Urinary bladder (tissue), 4 donors: ENCODE measurements at places on chromosomes 11 and 22.

DNA sequence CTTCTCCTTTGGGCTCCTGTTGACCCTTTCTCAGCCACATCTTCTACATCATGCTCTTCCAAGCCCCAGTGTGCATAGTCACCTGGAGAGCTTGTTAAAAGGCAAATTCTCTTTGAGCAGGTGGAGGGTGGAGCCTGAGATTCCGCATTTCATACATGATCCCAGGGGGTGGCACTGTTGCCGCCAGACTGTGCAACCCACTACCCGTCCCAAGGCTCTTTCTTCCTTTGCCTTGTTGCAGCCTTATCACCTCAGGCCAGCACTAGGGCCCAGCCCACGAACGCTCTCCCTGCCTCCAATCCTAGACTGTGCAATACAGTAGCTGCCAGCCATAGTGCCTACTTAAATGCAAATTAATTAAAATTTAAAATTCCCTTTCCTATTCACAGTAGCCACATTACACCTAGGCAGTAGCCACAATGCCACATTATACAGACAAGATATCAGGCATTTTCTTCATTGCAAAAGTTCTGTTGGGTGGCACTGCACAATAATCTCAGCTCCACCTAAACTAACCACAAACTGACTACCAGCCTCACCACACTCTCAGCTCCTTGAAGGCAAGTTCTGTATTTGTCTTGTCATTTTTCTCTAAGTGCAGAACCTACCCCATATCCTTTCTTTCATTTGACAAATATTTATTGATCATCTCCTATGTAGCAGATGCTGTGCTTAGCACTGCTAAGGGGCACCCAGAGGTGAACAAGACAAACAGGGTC lies 4.6 kb upstream of the KCNJ5 start:
- no peak for DNase-seq

DNA sequence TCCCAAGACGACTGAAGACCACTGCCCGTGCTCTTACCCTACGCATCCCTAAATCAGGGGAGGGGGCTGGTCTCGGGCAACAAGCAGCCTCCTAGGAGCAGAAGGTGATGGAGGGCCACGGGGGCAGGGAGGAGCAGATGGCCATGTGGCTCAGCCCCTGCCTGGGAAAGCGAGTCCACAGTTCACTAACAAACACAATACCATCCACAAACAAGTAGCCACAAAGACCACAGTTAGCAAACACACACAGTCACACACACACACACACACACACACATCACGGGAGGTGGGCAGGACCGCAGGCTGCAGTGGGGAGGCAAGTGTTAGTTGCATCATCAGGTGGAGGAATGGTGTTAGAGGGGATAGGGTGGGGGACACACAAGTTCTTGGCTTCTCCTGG lies 13.2 kb upstream of the FXYD2 start:
- no peak for DNase-seq

DNA sequence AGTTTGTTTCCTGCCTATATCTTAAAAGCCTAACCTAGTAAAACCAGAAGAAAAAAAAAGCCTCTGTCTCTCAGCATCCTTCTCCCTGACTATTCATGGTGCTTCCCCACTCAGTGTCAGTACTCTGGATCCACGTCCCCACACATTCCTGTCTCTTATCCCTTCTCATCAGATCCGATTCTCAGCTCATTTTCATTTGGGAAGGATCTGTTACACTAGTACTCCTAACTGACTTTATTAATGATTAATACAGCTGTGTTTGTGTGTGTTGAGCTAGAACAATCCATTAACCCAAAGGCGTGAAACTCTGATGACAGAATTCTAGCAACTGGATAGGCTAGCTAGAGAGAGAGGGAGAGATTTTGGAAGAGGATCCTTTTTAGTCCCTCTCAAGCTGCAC lies 1.5 kb downstream of the PRRG4 start:
- no peak for DNase-seq

- no peak for DNase-seq
Observed at GRCh38 chr11:91011503-91011902, 788.7 kb upstream of the CHORDC1 start.

DNA sequence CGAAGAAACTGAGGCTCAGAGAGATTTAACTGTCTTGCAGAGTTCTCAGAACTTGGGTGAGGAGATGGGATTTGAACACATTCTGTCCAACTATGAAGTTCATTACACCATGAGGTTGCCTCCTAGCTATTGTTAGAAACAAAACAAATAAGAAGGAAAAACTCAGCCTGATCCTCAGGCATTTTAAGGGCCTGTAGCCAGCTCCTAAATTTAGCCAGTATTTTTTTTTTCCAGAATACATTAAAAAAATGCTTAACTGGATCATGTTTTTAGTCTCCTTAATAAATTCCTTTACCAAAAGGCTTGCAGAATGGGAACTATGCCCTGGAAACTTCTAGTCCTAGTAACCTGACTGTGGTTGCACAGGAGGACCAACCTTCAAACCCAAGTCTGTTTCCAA lies 212.0 kb downstream of the CSNK2A3 start:
- DNase-seq: no peak

GRCh38 chr22:31631436-31631835 lies 30.6 kb downstream of the PISD start:
- DNase-seq: no peak

DNA sequence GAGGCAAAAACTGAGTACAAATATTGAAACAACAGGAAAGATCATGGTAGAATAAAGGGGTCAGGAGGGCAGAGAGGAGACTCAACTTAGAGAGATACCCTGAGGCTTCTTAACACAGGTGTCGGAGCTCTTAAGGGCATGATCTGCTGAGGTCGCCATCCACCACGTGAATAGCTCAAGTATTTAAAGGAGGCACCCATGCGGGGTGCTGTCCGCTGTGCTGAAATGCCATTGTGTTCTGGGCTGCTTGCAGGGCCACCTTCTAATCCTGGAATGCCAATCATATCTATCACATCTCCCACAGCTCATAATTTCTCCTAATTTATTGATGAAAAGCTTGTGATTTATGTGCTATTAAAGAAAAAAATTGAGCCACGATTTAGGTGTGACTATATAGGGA lies 90.2 kb downstream of the SEZ6L start:
- no peak for DNase-seq

DNA sequence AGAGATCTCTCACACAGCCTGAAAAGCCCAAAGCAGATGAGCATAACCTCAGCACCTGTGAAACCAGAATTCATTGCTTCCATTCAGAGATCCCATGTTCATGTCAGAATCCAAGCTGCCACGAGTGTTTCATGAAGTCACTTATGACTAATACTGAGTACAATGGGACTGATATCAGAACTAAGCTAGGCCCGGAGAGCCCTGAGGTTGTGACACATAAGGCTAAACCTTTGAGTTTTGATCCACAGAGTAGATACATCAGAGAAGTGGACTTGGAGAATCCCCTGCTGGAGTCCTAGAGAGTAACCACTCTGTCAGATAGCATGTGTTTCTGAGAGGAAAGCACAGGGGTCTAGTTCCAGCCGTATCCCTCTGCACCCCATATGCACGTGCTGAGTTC lies 890 bp upstream of the GLYATL1 start:
- DNase-seq: no peak

DNA sequence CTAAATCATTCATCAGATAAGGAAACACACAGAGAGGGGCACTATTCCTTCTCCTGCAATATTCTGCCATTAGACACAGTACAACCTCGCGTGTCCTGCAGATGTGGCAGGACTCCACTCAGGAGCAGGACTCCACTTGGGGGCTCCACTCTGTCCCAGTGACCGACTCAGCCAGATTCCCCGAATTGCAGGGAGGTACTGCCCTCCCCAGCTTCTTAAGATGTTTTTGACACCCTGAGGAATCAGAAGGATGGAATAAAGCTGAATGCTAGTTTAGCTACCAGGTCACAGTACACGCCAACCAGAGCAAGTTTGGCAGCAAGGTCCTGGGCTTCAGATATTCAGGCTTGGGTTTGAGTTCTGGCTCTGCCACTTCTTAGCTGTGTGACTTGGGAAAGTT lies 99.3 kb upstream of the USP47 start:
- no peak for DNase-seq

GRCh38 chr11:130023204-130023603 lies 20.6 kb upstream of the PRDM10 start:
- DNase-seq: no peak

GRCh38 chr11:22903782-22904181 lies 43.5 kb upstream of the CCDC179 start:
- DNase-seq: no peak

DNA sequence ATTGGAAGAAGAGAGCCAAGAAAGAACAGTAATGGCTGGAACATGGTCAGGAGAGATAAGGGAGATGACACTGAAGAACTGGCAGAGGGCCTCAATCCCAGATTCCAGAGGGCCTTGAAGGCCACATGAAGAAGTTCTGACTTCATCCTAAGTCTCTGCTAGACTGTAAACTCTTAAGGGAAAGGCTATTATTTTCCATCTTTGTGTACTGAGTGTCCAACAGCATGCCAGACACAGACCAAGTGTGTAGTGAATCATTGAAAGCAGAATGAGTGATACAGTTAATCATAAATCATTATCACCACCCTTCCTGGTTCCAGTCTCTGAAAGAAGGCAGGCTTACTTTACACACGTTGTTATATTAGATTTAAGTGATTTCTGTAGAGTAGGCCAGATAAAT lies 185.3 kb upstream of the C11orf87 start:
- DNase-seq: no peak

DNA sequence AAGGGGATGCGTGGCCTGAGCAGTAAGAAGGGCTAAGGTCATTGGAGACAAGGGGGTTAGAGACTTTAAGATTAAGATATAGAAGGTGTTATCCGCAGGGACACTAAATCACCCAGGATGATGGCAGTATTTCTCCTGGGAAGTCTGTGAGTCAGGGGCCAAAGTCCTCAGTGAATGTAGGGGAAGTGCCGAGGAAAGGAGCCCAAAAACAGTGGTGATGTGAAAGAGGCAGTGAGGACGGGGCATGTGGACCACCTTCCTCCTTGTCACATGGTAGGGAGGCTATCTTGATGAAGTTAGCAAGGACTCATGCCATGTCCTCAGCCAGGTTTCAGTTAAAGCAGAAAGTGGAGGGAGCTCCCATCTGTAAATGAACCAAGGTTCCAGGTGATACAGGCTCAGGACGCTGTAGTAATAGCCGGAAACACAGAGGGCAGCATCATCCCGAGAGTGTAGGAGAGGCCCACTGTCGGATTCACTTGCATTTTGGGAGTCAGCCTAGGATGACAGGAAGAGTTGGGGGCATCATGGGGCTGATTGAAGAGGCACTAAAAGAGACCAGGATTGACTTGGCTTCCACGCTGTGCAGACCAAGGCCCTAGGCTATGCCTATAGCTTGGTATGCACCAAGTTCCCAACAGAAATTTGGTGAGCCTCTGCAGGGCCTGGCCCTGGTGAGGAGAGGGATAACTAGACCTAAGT lies 33.5 kb downstream of the WEE1 start:
- DNase-seq: no peak

DNA sequence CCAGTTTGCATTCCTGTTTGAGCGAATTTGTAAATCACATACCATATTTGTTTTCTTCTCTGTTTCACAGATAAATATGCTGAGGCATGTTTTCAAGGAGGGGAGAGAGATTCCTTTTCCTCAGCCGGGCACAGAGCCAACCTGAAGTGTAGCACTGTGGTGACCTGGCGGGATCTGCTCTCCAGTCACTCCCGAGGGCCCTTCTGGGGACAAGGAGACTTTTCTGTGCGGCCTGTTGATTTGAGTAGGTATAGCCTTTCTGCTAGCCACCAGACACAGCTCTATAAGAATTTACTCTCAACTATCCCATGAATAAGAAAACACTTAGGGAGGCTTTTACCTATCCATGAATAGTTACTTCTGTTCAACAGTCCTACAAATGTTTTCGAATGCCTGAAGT lies 63.5 kb upstream of the FDX1 start:
- peak; percentile 49 for DNase-seq

DNA sequence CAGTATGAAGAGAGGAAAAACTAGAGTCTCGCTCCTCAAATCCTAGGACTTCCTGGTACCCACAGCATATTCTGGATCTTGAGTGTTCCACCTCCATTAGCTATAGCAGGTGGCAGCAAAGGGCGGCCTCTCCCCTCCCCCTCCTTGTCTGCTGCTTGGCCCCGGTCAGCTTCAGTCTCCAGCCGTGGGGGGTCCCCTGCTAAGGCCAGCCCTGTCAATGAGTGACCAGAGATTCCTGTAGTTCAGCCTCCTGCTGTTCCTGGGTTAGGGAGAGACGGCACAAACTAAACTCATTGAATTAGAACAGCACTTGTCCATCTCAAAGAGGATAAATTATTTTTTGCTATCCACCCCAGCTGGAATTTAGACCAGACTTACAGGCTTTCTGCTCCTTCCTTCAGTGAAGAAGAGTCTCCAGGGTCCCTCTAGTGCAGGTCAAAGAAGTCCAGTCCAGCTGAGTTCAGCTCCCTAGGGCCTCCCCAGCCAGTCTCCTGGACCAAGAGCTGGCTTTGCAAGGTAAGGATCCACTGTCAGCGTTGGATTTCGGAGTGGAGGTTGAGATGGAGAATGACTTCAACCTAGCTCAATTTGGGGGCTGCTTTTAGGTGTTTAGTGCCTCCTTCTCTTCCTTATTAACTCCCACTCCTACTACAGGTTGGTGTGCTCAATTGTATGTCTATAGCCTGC lies 1.1 kb upstream of the PHLDB1 start:
- DNase-seq: no peak

DNA sequence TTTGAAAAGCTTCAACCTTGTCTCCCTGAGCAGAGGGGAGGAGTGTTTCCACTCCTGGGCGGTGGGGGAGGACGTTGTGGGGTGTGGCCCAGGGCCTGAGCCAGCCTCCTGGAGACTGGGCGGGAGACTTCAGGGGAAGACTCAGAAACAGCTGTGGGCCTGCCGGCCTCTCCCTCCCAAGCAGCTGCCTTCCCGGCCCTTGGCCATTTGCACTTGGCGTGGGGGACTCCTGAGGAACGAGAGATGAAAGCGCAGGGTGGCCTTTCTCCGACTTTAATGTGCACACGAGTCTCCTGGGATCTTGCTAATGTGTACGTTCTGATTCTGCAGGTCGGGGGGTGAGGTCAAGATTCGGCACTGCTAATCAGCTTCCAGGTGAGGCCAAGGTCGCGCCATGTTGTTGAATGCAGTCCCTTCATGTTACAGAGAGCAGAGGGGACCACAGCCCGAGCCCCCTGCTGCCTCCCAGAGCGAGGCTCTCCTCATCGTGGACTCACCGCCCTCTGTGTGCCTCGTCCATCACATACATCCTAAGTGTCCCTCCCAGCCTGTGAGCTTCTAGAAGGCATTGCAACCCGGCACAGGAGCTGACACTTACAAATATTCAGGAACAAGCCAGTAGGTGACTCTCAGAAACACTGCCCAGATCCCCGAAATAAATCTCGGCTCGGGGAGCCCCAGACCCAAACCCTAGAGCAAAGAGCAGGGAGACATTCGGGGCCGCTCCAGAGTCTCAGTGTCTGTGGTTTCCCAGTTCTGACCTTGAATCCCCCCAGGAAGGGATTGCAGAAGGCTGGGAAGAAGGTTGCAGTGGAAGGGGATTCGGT lies 7.7 kb downstream of the LIF start:
- no peak for DNase-seq
